ENCODE measurements at places on chromosomes 2 and 18.
A peak's percentile ranks its signal among the peaks of the same experiment; 100 is the strongest.

- no peak for DNase-seq
Observed at GRCh38 chr2:70854411-70854810, 18.8 kb upstream of the CD207 start.

GRCh38 chr2:51918113-51918512 is 886.2 kb upstream of the NRXN1 start:
- peak; percentile 7 for DNase-seq

GRCh38 chr2:194587739-194588270 is 1069.2 kb upstream of the SLC39A10 start:
- no peak for DNase-seq

DNA sequence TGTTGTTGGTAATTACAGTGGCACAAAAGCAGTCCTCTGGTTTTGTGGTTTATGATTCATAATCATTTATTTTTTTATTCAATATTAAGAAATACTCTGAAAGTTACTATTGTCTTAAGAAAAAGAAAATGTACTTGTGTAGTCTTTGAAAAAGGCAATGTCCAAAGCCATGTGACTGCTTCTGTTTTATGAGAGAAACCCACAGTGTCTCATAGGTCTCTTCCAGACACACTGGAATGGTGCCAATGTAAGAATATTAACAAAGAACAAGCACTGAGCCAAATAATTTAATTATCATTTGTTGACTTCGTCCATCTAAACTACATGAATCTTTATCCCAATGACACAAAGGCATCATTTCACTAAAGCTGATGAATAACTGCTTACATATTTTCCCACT is 62.5 kb downstream of the RPRM start:
- DNase-seq = no peak

DNA sequence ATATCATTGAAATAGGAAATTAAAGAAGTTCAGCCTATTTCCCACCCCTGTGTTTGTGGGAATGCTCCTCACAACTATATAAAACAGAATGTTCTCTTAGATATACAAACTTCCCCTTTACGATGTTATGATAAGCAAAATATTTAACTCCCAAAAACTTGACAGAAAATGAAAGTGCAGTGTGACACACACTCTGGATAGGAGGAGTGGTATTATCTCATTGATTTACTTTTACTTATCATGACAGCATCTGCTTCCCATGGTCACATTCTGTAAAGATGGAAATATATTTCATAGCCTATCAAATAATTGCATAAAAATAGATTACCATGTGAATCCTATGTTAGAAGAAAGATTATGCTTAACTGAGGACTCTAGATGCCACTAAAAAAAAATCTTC is 96.6 kb upstream of the STK17B start:
- DNase-seq = no peak

DNA sequence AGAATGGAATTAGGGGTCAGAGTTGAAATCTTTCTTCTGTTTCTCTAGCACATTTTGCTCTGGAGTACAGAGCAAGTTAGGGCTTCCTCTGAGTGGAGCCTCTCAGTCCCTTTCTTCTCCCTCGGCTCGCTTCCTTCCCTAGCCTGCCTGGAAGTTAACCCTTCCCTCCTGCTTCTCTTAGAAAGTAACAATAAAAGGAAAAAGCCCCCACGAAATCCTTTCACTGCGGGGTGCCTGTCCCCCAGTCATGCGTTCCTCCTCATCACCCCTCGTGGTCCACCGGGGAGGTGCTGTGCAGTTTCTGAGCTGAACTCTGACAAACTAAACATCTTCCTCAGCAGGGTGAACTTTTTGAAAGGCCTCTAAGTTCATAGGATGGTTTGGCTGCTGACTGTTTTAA is 2.0 kb downstream of the IGFBP2 start:
- DNase-seq = no peak

GRCh38 chr2:112639936-112640335 is 5.8 kb upstream of the SLC20A1 start:
- no peak for DNase-seq

DNA sequence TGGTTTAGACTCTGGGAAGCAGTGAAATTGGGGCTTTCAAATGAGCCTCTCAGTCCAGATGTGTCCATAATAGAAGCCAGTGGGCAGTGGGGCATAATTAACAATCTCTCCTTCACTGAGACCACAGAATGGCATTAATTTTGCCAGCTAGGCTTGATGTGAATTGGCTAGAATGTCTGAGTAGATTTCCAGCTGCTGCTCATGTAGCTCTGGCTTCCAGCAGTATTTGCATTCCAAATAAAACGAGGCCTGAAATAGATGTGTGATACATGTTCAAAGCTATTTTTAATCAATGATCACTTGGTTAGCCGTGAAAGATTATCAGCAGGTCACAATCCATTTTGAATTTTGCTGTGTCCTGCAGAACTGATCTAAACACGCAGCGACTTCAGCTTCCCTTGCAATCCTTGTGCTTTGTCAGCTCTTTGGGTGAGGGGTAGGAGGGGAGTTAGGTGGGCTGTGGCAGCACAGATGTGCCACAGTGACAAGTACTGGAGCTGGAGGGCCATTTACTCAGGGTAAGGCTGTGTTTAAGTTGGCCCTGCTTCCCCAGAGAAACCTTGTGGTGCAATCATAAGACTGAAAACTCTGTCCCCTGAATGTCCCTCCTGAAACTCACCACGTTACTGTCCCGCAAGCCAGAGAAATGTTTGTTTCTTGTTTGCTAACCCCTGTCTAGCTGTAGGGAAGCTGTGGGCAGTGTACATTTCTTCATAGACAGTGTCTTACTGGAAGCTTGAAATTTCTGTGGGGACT is 56.9 kb upstream of the TMEM178A start:
- DNase-seq = no peak

DNA sequence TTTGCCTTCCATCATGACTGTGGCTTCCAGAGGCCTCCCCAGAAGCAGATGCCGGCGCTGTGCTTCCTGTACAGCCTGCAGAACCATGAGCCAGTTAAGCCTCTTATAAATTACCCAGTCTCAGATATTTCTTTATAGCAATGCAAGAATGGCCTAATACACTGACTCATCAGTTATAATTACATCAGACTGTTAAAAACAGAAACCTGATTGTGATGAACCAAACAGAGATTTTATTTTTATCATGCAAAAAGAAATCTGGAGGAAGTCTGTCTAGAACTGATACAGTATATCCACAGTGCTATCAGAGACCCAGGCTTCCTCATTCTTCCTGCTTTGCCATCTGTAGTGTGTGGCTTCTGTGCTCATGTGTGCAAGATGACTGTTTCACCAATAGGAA is 93.4 kb upstream of the MEX3C start:
- peak; percentile 41 for DNase-seq

- DNase-seq = peak; percentile 12
Observed at GRCh38 chr2:182836451-182836850, 30.0 kb downstream of the FRZB start.

DNA sequence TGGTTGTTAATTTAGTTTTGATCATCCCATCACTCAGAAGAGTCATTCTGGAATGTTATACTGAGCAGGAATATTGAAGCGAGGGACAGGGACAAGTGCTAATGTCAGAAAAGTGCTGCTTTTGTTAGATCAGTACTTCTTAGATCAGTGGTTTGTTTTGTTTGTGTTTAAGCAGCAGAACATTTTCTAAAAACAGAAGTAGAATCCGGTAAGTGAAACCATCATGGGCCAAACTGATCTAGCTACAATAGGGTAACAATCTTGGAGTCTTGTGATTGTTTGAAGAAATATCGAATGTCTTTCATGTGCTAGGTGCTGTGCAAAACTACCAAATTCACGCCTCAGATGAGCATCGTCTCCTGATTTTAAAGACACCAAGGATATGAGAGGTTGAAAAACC is 45.1 kb upstream of the SEC11C start:
- DNase-seq = no peak

GRCh38 chr2:233853883-233854240 is 473 bp downstream of the HJURP start:
- DNase-seq = no peak

DNA sequence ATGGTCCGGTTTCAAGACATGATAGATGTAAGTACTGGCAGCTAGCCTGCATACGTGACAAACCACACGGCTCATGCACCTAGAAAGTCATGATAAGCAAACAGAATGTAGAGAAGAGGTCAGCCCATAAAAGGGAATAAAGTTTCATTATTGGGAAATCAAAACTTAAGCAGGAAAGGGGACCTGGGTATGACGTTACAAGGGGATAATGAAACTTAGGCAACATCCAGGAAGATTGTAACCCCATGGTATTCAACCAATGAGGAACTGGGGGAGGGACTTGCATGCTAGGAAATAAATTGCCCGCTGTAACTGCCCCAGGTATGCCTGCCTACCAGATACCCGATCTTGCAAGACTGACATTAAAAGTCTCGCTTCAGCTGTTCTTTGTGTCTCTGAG is 1679.0 kb downstream of the SUCLG1 start:
- no peak for DNase-seq

GRCh38 chr2:234328444-234328990 is 168.4 kb downstream of the ARL4C start:
- no peak for DNase-seq

- DNase-seq = no peak
Observed at GRCh38 chr18:3472681-3473544, 22.9 kb downstream of the TGIF1 start.

- DNase-seq = no peak
Observed at GRCh38 chr2:68032702-68033101, 30.1 kb downstream of the C1D start.

GRCh38 chr2:230849633-230850357 is 14.9 kb upstream of the ITM2C start:
- no peak for DNase-seq

DNA sequence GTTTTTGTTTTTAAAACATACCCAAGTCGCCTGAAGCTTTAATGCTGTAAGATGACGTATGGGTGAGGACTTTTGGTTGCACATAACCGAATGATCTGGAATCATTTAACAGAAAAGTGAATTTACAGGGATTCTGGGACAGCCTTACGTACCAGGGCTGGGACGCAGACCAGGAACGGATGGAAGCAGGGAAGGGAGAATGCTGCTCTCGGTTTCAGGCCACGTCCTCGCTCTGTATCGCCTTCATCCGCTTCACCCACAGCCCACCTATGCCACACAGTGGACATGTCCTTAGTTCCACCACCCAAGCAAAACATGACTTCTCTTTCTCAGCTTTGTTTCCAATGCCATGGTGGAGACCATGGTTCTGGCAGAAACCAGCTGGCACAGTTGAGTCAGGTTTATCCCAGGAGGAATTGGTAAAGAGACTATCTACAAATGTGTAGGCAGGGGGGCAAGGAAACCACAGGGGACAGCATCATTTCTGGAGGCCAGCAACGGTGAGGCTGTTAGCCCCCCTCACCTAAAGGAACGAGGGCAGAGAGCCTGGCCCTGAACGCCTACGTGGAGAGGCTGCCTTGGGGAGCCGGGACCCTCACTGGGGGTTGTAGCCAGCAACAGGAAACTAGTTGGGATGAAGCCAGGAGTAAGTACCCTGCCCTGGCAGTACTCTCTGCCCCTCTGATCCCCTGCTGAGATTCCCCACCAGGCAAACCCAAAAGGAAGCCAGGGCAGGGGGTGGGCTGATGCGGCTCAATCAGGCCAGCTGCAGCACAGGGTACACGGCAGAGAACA is 132.5 kb downstream of the NDUFA10 start:
- DNase-seq = no peak

- DNase-seq = no peak
Observed at GRCh38 chr2:201040867-201041628, 30.4 kb downstream of the HYCC2 start.

- DNase-seq = no peak
Observed at GRCh38 chr2:19226386-19226785, 132.0 kb downstream of the OSR1 start.

GRCh38 chr2:157466764-157467163 is 22.9 kb upstream of the CYTIP start:
- DNase-seq = no peak

DNA sequence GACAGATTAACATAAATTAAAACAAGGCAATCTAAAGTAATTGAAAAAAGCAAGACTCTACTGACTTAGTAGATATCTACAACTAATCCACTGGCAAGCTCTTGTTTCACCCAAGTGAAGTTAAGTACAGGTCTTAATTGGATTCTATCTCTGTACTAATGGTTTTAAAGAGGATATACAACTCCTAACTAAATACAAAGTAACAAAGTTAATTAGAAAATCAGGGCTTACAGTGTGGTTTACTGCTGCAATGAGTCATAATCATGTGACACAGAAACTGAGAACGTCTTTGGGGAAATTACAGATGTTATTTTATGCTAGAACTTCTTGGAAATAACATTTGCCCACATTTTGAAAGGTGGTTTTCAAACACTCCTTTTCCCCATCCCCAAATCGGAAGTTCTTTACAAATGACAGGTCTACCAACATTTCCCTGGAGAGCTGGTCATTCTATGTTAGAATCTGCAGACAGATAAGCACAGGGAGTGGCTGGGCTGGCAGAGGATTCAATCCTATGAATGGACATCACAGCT is 245.3 kb downstream of the STK39 start:
- DNase-seq = peak; percentile 49

- peak; percentile 96 for DNase-seq
Observed at GRCh38 chr2:74887445-74887951, 53.6 kb downstream of the HK2 start.

- DNase-seq = no peak
Observed at GRCh38 chr2:165905854-165906253, 47.7 kb downstream of the TTC21B start.

- DNase-seq = peak; percentile 33
Observed at GRCh38 chr2:165899311-165899710, 54.3 kb downstream of the TTC21B start.

DNA sequence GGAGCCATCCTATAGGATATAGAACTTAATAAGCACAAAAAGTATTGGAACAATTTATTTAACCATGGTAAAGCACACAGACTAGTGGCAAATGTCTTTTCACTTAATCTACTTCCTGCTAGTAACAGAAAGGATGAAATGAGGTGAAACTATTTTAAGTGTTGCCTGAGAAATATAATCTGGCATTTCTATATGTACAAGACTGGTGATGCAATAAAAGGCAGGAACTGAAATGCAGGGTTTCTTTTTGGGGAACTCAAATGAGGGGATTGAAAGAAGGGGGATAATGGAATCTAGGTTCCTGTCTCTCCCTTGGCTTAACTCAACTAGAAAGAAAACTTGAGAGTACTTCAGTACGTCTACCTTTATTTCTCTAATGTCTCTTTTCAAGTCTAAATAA is 122.3 kb downstream of the MEMO1 start:
- DNase-seq = no peak

- DNase-seq = no peak
Observed at GRCh38 chr2:95031076-95031725, 5.7 kb downstream of the MAL start.

DNA sequence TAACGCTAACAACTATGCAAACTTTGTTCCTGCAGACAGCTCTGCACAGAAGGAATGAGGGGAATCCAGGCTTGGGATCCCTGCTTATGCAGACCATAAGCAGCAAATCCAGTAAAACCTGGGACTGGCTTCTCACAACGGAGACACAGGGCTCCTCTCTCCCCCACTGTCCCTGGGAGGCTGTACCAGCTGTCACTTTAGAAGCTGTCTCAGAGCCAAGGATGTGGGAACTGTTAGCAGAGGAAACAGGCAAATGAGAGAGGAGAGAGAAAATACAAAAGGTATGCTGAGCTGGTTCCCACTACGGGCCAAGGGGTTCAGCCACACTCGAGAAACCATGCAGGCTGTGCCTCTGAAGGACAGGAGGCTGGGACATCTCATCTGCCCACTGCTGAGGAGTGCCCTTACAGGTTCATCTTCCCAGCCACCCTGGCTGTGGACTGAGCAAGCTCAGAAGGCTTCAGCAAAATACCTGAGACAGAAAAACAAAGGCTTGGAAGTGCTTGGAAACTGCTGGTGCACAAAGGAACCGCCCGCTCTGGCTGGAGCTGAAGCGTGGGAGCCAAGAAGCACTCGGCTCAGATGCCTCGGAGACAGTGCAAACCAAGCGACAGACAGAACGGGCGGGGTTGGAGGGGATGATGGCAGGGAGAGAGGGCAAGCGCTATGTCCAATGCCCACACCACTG is 72.5 kb downstream of the FAM210A start:
- no peak for DNase-seq
